T-cell (primary cell): ENCODE measurements at places on chromosomes 5 and 9.
A peak's percentile ranks its signal among the peaks of the same experiment; 100 is the strongest.

DNA sequence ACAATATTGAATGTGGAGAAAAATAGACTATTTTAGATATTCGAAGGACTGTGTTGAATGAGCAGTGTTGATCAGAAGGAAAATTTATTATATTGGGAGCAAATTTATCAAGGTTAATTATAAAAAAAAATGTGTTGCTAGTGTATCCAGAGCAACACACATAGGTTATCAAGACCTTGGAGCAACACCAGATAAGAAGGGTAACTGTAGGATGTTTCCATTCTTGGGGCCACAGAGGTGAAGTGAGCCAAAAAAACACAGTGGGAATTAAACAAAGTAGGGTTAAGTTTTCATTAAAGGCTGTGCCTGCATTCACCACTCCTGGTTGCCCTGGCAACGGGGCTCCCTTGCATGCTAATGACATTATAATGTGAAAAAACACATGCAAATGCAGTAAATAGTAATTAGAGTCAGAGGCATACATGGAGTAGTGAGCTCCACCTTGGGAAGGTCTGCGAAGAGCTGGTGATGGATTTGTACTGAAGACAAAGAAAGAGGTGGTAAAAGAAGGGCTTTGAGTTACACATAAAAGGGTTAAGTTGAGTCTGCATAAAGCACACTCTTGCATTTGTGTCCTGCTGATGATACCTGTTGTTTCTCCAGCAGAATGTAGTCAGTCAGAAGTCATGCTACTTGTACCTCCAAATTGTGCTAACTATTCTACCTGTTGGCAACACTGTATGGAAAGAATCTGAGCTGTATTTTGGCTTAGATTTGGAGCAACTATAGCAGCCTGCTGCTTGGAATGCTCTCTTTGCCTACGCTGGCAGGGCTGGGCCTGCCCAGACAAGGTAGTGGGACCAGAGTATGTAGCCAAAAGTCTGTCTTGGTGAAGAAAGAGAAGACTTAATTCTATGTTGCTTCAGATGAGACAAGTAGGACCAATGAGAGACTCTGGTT lies 59.6 kb downstream of the ATG10 start:
- DNase-seq, result no peak

DNA sequence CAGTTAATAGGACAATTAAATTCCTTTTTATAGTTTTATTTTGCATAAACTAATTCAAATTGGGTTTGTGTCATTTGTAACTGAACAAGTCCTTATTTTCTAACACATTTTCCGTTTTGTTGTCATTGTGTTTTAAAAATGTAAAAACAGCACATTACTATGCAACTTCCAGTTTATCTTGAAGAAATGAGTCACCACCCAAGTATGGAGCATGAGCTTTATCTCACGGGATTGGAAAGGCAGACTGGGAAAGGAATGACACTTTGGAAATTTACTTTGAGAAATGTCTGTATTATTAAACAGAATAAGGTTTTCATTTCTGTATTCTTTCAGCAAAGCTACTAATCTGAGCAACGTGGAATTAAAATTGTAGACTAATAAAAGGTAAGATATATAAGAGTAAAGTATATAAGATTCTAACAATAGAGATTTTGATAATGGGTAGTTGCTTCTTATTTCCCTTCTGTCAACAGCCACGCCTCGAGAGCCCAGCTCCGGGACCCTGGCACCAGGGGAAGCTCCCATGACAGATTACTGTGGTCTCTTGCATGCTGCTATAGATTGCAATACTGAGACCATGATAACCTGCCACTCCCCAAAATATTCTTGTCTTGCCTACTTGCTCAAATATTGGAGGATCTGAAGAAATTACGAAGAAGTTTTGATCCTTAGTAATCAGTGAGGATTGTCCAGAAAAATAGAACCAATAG lies 433.1 kb downstream of the CHSY3 start:
- no peak for DNase-seq

GRCh38 chr9:107175041-107175440 lies 108.0 kb upstream of the RAD23B start:
- no peak for DNase-seq

DNA sequence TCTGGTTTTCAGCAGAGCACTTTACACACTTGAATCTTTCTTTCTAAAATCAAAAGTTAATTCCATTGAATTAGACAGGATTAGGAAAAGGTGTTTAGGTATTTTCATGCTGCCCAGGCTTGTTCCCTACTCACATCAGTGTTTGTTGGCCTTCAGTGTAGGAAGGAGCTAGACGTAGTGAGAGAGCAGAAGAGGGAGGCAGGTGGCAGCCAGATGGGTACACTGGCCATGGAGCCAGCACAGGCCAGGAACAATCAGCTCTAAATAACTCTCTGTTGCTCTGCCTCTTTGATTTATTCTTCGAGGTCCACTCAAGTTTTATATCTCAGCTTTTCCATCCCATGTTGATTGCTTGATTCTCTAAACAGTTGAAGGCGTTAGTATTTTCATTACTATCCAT lies 529.6 kb downstream of the PSAT1 start:
- DNase-seq, result no peak

GRCh38 chr5:40685193-40685592 lies 5.5 kb downstream of the PTGER4 start:
- DNase-seq, result no peak

- no peak for DNase-seq
Observed at GRCh38 chr9:89929673-89930480, 325.1 kb downstream of the GADD45G start.

DNA sequence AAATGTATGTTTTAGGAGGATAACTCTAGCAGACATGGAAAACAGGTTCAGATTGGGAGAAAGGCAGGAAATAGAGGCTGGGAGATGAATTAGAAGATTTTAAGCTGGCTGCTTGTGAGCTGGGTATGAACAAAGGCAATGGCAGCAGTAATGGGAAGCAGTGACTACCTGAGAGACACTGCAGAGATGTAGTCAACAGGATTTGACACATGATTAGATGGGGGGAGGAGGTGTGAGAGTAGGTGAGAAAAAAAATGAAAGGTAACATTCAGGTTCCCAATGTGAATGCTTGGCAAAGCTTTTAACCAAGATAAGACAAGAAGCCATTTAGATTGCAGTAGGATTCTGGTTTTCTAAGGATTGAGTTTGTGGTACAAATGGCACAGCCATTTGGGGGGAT lies 22.8 kb upstream of the IFNE start:
- DNase-seq, result no peak

DNA sequence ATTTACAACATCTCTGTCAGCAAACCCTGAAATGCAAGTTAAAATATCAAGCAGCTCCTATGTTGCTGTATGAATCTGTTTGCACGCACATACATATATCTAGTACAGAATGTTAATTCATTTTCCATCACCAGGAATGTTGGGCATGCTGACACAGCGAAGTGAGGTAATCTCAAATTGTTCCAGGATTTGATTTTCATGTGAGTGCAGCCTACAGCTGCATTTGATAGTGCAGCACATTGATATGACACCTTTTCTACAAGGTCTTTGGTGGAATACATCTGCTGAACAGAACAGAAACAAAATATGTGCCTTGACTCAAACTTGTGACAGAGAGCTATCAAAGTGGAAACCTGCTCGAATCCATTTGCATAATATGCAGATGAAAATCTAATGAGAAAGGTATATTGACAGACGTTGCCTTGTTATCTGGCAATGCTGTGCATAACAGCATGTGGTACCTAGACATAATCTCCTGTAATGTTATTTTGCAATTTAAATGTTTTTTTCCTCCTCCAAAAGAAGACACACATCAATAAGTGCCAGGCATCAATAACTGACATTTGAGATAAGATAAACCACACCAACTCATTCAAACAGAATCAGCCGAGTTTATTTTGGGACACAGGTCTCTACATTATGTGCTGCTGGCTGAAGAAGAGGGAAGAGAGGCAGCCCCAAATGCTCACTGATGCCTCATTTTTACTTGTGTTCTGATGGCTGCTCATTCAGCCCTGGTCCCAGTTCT lies 512.2 kb downstream of the ZNF608 start:
- DNase-seq, result no peak

- no peak for DNase-seq
Observed at GRCh38 chr9:36892279-36892678, 141.8 kb downstream of the PAX5 start.

DNA sequence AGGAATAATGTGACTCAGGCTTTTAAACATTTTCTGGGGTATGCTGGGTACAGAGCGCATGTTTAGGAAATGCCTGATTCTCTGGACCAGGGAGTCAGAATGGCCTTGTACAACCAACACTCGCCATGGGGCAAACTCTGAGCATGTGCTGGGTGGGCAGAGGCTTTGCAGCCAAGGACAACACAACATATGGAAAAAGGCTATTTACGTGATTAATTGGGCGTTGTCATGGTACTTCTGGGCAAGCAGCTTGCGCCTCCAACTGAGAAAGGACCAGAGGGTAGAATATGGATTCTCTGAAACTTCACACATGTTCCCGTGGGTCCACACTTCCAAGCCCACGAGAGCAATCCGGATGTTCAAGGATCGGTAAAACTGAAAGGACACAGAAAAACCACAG lies 49.1 kb downstream of the NIPAL4 start:
- DNase-seq, result no peak

GRCh38 chr9:37421914-37422288 lies 595 bp upstream of the GRHPR start:
- DNase-seq, result no peak

GRCh38 chr5:135842737-135843136 lies 8.3 kb downstream of the SLC25A48 start:
- no peak for DNase-seq

- DNase-seq, result peak; percentile 72
Observed at GRCh38 chr5:65760504-65761275, 38.7 kb downstream of the NLN start.

GRCh38 chr9:125867751-125868415 lies 120.7 kb downstream of the PBX3 start:
- DNase-seq, result no peak

DNA sequence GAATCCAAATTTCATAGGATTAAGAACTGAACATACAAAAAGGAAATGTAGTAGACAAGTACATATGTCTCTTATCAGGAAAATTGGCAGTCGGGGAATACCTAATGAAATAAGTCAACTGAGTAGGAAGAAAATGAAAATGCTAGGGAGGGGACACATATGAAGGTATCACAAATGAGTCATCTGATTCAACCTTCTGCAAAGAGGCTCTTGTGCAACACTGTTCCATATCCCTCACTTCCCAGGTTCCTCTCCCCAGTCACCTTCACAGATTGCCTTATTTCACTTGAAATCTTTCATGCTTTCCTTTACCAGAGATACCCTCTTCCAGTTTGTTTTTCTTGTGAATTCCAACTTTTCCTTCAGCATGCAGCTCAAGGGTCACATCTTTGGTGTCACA lies 139.0 kb downstream of the RFX3 start:
- no peak for DNase-seq

DNA sequence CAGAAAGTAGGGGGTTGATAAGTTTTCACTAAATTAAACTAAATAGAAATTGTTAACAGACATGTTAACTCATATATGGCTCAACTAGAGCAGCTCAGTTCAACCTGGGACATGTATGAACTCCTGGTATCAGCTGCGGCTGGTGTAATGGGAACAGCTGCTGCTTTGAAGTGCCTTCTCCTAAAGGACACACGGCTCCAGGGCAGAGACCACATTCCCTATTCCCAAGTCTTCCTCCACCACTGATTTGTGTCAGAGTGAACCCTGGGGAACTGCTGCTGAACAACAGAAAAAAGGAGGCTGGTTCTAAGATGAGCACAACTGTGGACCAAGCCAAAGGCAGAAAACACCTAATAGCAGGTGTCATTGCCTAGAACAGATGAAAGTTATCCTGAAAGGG lies 71.1 kb downstream of the MAPKAP1 start:
- DNase-seq, result no peak

DNA sequence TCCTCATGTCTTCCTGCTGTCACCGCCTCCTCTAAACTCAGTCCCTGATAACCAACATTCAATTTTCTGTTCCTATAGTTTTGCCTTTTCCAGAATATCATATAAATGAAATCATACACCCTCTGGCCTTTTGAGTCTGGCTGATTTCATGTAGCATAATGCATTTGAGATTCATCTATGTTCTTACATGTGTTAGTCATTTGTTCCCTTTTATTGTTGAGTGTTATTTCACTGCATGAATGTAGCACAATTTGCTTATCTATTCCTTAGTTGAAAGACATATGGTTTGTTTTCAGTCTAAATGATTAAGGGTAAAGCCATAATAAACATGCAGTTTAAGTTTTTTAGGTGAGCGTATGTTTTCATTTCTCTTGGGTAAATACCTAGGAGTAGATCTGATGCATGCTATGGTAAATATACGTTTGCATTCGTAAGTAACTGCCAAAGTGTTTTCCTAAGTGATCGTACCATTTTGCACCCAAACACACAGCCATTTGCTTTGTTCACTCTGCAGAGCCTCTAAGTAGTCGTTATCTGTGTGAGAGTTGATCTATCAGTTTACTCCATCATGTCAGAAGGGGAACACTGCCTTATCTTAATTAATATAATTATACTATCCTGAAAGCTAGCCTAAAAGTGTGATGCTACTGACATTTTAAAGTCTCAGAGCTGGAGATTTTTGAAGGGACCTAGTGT lies 460.8 kb downstream of the DMAC1 start:
- no peak for DNase-seq

GRCh38 chr5:126680191-126680817 lies 79.6 kb downstream of the PHAX start:
- no peak for DNase-seq

DNA sequence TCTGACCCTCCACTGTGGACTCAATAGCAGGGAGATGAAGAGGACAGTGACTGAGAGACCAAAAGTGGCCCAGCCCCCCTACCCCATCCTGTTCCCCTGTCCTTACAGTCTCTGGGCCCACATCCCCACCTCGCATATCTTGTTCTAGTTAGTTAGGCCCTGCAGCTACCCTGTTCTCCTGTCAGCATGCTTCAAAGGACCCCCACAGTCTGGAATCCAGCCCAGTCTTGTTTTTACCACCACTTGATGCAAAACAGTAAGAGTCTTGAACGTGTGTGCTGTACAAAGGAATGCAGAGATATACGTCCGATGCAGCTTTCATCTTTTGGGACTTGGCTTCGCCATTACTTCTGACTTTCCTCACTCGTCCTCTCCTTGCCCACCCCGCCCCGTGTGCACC lies 12.2 kb upstream of the POMT1 start:
- DNase-seq, result no peak

GRCh38 chr9:87494970-87495471 lies 2.6 kb upstream of the DAPK1 start:
- DNase-seq, result no peak

DNA sequence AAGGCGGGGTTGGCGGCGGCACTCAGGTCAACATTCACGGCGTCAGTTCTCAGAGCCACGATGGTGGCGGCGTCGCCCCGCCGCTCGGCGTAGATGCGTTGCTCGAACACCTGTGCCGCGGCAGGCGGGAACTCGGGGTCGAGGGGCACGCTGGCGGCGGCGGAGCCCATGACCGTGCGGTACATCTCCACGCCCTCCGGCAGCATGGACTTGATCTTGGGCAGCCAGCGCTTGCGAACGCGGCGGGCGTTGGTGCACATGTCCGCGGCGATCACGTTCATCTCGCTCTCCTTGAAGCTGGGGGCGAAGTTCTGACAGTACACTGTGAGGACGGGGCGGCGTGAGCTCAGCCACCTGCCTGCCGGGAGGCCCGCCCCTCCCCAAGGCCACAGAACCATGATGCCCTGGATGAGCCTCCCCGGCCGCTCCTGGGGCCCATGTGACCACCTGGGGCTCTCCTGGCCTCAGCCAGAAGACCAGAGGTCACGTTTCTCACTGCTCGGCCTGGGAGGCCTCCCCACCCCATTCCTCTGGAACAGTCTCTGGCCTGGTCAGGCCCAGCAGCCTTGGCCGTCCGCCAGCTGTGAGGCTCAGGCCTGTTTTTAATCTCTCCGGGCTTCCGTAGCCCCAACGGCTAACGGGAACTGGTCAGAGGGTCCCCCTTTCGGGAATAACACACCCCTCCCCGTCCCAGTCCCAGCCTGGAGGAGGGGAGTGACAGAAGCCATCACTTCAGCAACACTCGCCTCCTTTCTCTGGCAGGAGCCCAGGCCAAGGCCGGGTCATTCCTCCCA lies 50.7 kb upstream of the UBAC1 start:
- DNase-seq, result no peak
